ENCODE measurements at places on chromosomes 6 and 20. TPM values are rescaled to one million over a fixed set of nuclear protein-coding genes. Genes with fewer than 3 reads are reported as not detected.

Gene SLC4A11
- 1.8 TPM for total RNA-seq

Gene ERVFRD-1
- not detected for total RNA-seq

Gene QKI
- 67.6 TPM for total RNA-seq

Gene SLC22A1
- total RNA-seq: 1.3 TPM

DNA sequence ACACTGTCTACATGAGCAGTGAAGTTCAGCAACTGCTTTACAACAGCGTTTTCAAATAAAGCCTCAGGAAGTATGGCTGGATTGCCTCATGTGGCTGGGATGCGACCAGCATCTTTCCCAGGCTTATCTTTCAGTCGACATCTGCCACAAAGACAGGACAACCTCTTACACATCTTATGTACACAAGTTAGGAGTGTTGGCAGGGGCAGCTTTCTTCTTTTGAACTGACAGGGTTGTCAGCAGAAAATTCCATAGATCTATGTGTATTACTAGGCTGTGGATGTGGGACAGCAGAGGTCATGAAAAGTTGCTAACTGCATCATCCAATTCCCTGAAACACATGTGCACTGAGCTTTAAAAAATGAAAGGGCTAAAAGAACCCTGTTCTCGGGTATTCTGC, 48.1 kb downstream of the PLAGL1 start:
- no peak for DNase-seq

DNA sequence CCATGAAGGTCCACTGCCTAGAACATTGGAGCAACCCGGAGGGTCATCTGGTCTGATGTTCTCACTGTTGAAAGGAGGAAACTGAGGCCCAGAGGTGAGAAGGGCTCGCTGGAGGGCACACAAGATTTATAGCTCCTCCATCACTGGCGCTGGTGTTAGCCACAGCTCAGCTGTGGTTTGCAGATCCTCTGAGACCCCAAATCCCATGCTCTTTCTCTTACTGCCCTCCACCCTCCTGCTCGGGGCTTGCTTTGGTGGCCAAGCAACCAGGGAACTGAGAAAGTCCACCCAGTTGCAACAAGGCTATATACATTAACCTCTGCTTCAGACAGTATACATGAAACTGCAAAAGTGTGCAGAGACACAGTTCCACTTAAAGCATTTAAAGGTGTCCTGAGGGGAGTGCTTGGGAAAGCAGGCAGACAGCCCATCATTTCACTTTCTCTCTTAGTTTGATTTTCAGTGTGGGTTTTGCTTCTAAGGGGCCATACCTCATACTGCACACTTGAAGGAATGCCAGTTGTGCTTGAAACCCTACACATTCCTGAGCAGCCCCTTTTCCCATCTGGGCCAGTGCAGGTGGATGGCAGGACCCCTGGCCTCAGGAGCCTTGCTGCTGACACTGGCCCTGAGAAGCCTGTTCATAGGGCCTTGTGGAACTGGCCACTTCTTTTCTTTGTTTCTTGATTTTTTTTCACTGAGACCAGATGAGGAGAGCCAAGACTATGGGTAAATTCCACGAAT, 347.6 kb downstream of the CDC5L start:
- no peak for DNase-seq

All from activated CD4-positive, alpha-beta memory T cell treated with anti-CD3 and anti-CD28 coated beads, Interleukin-2, amount 10 ng/mL, durations not matched to agents 7 days and 5 days (primary cell).